Cardiac fibroblast (primary cell): ENCODE measurements at places on chromosomes 1 and 21.

GRCh38 chr1:15515022-15515663 is 8.9 kb downstream of the CASP9 start:
- DNase-seq = peak; percentile 54

GRCh38 chr21:15071009-15071408 is 6.2 kb upstream of the NRIP1 start:
- DNase-seq = no peak

DNA sequence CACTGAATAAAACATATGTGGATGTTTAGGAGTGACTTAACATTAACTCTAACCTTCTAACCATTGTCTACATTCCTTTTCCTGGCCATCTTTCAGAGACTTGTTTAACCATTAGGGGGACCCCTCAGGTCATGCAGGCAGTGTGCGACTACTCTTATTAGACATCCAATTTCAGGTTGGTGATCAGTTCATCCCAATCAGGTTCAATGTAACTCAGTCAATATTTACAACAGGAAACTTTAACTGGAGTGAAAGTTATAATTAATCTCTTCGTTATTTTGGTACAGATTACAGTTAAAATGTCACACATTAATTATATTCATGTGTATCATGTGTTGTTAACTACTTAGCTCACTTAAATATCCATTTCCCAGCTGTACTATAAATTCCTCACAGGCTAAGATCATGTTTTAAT is 68.8 kb upstream of the RGS1 start:
- DNase-seq = peak; percentile 68

- peak; percentile 84 for DNase-seq
Measured at GRCh38 chr1:78716186-78716585, 66.6 kb downstream of the IFI44 start.

DNA sequence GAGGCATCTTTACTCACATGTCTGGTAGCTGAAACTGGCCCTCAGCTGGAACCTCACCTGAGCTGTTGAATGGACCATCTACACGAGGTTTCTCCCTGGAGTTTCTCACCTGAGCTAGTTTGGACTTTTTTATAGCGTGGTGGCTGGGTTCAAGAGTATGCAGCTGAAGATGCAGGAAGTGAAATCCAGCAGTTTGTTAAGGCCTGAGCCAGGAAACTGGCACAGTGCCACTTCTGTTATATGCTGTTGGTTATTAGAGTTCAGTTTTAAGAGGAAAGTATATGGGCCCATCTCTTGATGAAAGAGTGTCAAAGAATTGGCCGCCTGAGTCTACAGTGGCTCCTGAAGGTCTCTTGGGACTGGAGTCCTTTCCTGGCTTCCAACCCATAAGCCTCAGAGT is 35.6 kb downstream of the STUM start:
- DNase-seq = no peak

DNA sequence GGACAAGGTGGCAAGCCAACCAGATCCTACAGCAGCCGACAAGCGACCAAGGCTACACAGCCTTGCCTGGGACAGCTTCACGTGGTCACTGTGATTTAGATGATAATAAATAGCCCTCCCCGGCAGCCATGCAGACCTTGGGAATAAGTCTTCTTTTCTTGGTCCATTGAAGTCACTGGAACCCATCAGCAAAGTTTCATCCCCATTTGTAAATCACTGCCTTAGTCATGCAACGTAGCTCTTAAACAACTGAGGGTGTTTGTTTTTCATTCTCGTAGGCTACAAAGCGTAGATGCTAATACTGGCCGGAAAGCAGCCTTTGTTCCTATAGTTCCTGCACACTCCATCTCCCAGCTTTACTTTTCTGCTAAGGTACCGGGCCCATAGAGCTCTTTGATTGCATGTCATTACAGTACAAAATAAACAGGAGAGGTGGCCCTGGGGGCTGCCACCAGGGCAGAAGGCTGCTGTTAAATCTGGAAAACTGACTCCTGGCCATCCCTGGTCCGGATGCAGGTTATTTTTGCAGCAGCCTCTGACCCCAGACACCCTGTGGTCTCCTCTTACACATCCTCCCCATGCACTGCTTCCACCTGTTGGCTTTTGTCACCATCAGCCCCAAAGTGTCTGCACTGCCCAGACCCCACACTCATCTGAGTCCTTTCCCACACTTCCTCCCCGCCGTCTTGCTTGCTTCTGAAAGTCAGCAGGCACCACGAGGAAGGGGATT is 105.5 kb downstream of the TOMM20 start:
- DNase-seq = no peak

GRCh38 chr1:87132284-87132870 is 196.3 kb upstream of the LMO4 start:
- DNase-seq = no peak

DNA sequence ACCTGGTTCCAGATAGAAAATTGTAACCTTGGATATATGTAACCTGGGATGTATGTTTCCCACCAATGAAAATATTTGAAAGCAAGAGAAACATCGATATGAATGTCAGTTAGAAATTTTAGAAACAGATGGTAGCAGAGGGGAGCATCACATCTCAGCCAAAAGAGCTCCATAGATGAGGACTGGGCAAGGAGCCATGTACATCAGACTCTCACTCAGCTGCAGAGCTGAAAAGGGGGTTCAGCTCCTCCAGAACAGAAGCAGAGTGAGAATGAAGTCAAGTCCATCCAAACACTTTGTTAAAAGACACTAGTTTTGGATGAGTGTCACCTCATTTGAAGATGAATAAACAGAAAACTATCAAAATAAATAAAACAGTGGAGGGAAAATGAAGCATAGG is 202.4 kb downstream of the HMCN1 start:
- DNase-seq = no peak

- DNase-seq = no peak
Measured at GRCh38 chr1:10721381-10722321, 74.8 kb downstream of the CASZ1 start.

- peak; percentile 47 for DNase-seq
Measured at GRCh38 chr1:26530895-26531598, 1.5 kb downstream of the RPS6KA1 start.

DNA sequence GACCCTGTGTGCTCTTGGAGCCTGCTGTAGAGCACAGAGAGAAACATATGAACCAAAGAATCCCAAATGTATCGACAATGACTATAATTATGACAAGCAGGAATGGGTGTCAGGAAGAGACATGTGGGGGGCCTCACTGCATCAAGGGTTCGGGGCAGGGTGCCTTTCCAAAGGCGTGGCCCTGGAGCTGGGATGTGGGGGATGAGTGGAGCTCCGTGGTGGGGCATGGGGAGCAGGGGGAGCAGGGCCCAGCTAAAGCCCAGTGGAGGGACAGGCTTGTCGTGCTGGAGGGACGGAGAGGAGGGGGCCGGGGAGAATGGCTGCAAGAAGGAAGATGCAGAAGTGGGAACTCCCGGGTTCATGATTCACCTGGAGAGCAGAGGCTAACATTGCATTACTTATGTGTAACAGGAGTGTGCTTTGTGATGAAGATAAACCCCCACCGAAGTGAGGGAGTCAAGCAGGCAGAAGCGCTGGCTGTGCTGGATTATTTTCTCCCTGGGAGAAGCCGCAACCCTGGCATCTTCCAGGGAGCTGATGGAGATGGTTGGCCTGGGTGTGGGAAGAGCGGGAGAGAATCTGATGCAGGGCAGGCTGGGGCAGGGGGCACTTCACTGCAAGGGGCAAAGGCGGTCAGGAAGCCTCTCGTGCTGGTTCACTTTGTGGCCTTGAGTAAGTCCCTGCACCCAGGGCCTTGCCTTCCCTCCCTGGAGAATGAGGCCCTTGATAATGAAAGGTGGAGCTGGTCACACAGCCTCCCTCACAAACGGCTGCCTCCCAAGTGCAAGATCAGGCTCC is 124.6 kb upstream of the RUNX3 start:
- DNase-seq = no peak

DNA sequence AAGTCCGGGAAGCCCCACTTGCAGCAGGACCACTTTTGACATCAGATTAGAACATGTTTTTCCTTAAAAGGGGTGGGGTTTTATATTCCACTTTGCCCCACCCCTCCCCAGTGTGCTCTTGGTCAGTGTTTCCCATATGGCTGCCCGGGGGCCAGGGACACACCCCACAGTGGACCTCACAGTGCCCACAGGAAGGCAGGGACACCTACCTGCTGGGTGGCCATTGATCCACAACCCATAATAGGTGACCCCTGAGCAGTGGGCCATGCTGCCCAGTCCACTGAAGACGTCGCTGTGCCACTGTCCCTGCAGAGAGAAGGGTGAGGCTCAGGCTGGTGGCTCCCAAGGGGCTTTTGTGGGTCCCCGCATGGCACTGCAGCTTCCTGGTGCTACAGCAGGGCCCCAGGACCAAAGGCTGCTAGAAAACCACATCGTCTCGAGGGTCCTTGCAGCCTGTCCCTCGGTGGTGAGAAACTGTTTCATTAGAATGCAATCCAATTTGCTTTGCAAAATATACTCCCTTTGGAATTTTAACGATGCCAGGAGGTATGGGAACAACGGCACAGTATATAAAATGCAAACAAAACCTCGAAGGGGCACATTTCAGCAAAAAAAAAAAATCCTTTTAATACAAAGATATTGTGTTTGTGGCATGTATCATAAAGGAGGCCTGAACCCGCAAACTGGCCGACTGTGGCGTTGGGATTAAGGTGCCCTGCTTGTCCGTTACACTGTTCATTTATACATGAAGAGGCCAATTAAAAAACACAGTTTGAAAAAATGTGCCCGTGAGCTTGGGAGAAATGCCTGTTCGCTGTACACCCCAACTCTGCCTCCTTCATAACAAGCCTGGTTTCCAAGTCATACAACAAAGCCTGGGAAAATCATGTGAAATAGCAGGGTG is 16.9 kb downstream of the MORN1 start:
- no peak for DNase-seq

- DNase-seq = peak; percentile 62
Measured at GRCh38 chr1:199313444-199313843, 674.6 kb downstream of the PTPRC start.

- no peak for DNase-seq
Measured at GRCh38 chr1:192830595-192831246, 21.9 kb downstream of the RGS2 start.

DNA sequence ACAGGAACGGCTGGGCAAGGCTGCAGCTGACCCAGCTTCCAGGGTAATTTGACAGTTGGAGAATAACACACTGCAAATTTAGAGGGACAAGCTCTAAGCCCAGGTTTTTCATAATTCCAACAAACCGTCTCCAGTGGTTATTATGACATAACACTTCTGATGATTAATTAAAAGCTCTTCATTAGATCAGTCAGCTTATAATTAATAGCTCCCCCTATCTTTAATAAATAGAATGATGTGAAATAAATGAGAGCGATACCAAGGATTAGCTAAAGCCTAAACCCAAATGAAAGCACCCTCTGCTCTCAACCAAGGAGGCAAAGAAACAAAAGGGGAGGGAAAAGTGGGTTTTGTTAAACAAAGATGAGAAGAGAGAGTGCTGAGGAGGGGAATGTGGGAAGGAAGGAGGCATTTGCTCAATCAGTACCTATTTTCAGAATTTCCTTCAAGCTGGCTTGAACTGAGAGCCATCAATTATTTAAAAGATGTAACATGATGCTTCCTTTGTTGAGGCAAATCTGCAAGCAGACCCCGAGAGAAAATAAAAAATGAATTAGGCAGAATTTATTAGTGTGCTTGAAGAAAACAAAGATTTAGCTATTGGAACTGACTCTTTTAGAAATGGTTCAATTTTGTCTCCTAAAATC is 221.8 kb upstream of the ESRRG start:
- no peak for DNase-seq

- no peak for DNase-seq
Measured at GRCh38 chr1:168830562-168830961, 101.6 kb upstream of the DPT start.

DNA sequence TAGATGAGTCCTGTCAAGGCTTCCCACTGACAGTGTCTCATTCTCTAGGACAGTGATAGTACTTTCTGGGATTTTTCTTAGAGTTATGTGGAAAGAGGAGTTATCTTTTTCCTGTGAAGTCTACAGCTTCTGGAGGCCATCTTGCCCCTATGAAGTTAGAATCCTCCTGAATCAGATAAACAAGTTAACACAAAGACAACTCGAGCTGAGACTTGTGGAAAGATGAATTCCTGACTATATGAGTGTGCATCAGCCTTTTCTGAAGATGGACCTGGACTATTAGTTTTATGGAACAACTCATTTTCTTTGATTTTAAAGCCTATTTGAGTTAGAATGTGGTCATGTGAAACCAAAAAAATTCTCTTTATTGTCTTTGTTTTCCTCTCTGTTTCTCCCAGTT is 290.9 kb downstream of the LRRIQ3 start:
- no peak for DNase-seq

DNA sequence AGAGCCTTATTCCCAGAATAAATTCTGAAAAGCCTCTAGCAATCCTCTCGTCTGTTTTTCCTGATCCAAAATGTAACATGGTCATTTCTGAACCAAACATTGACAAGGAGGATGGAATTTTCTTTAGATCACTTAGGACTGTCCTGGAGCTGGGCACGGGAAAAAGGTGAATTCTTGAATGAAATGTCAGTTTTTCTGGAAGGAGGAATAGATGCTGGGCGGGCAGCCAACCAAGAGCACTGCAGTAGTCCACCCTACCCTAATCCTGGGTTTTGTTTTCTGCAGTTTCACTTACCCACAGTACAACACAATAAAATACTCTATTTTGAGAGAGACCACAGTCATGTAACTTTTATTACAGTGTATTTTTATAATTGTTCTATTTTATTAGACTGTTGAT is 20.9 kb downstream of the RIT1 start:
- peak; percentile 8 for DNase-seq

DNA sequence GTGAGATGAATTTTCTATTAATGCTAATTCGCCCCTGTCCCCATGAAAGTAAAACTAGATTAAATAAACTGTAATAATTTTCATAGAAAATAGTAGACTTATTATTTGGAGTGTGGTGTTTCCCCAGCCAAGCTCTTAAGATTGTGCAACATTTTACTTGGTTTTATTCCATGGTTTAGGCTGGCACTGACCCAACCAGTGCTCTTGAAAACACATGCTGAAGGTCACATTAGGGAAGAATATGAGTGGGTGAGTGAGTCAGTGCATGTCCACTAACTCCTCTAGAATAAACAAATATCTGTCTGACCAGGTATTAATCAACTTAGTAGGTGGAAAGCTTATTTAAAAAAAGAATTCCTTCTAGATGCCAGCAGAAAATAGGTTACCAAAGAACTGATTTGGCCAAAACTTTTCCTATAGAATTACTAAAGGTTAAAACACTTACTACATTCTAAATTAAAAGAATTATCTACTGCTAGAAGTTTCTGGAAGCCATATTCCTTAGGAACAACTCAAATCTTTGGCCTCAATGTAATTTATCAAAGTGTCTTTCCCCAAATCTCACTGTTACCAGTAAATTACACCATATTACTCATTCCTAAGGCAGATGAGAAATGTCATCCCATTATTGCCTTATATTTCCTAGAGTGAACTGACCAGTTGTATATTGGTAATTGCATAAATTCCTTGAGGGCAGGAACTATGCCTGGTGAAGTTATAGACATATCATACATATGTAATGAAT is 89.7 kb upstream of the RGS1 start:
- DNase-seq = peak; percentile 98

DNA sequence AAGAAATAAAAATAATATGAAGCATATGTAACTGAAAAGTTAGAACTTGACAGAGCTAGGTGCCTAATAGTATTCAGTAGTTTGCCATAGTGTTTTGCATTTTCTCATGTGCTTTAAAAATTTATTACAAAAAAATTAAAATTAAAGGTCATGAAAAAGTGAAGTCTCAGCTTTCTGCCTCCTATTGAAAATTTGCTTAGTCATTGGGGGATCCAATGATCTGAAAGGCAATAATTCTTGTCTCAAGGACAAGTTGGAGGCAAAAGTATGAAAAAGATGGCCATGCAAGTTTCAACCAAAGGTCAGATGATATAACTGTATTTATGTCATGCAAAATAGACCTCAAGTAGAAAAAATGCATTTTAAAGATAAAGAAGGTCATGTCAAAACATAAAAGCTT is 140.7 kb downstream of the DUSP10 start:
- DNase-seq = no peak
